T-cell (primary cell): ENCODE measurements at places on chromosomes 2 and 18. TPM values are rescaled to one million over a fixed set of nuclear protein-coding genes. Genes with fewer than 3 reads are reported as not detected.
A peak's percentile ranks its signal among the peaks of the same experiment; 100 is the strongest.

DNA sequence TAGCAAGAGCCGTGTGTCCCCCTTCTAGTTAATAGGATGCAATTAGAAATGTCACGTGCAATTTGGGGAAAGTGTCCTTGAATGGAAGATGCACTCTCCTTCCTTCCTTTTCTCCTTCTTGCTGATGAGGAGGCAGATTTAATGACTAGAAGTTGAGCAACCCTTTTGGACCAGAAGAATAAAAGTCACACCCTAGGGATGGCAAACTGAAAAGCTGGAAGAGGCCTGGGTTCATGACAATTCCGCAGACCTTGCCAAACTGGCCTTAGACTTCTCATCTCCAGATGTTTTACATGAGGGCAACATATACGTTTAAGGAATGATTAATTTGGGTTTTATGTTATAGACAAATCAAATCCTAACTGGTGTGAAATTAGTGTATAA is 38.6 kb upstream of the NCOA1 start:
- H3K4me1 ChIP-seq = no peaks in the 10 kb centered on the region
- H3K4me3 ChIP-seq = no peak overlapping the region
- peaks cover 3% of the 10 kb centered on the region for H3K27me3 ChIP-seq
- H3K36me3 ChIP-seq = no peaks in the 10 kb centered on the region

- H3K36me3 ChIP-seq = no peaks in the 10 kb centered on the region
- no peak for DNase-seq
- H3K4me1 ChIP-seq = peaks cover 9% of the 10 kb centered on the region
- peaks cover 2% of the 10 kb centered on the region for H3K27me3 ChIP-seq
- H3K27ac ChIP-seq = no peak overlapping the region
These were observed 31.3 kb upstream of the TMEM131 start for GRCh38 chr2:98026927-98027522.

GRCh38 chr2:6445156-6445555 is 420.6 kb downstream of the CMPK2 start:
- no peak overlapping the region for H3K27ac ChIP-seq
- no peak overlapping the region for H3K4me3 ChIP-seq
- no peak for DNase-seq
- no peaks in the 10 kb centered on the region for H3K4me1 ChIP-seq

- no peak overlapping the region for H3K4me3 ChIP-seq
- no peaks in the 10 kb centered on the region for H3K4me1 ChIP-seq
- DNase-seq = no peak
- no peaks in the 10 kb centered on the region for H3K36me3 ChIP-seq
- H3K27ac ChIP-seq = no peak overlapping the region
These were observed 470 bp downstream of the KCNF1 start for GRCh38 chr2:10912076-10912731.

GRCh38 chr2:3536682-3537632 is 17.6 kb upstream of the ADI1 start:
- no peak for DNase-seq
- peaks cover 18% of the 10 kb centered on the region for H3K36me3 ChIP-seq
- no peaks in the 10 kb centered on the region for H3K4me1 ChIP-seq
- H3K27ac ChIP-seq = no peak overlapping the region

DNA sequence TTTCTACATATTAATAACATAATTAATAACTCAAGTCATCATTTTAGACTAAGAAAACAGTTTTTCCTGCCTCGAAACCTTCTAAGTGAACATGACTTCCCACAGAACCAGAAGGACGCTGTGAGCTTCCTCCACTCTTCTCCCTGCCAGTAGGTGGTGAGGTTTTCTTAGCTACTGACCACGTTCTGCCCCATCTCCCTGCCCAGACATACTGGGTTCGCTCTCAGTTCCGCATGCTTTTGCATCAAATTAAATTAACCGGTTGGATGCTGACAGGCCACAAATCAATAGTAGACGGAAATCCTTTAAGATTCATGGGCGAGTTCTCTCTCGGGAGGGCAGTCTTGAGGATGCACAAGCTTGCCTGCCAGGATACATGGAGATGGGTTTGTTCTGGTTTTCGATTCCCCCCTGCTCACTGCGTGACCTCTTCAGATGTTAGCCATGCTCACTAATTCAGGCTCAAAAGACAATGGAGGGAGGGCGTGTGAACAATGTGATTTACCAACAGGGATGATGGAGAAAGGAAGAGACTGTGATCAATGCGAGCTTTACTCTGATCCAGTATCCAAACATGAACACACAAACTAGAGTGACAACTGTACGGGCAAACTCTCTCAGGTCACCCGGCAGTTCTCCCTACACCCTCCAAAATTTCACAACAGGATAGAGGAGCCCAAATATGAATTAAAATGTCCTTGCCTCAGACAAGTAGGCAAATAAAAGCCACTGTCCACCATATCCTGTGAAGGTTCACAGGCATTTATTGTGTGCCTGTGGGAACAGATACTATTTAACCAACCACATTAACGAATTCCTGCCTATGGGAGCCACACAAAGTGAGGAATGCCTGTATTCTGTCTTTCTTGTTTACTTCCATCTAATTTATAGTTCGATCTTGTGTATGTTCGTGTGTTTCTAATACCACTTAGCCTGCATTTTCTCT is 375.7 kb downstream of the EIPR1 start:
- H3K36me3 ChIP-seq = no peaks in the 10 kb centered on the region
- DNase-seq = no peak
- H3K27ac ChIP-seq = no peak overlapping the region
- H3K4me3 ChIP-seq = no peak overlapping the region
- peaks cover 2% of the 10 kb centered on the region for H3K27me3 ChIP-seq
- no peaks in the 10 kb centered on the region for H3K4me1 ChIP-seq

DNA sequence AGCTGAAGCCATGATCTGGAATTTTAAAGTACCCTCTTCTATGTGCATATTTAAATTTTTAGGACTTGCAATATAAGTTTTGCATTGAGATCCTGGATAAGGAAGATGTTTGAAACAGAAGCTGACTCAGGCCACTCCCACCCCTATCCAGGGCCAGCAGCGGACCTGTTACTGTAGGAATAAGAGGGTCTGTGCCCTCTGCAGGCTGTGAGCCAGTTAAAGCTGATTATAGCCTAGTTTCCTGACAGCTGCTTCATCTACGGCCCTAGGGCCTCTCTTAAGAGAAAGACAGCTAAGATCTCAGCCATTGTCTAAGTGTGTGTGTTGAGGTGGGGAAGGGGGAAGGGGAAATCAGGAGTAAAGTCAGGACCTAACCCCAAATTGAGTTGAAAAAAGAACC is 234.0 kb downstream of the HAUS1 start:
- H3K27ac ChIP-seq = no peak overlapping the region
- no peak overlapping the region for H3K4me3 ChIP-seq
- peaks cover 30% of the 10 kb centered on the region for H3K4me1 ChIP-seq
- peaks cover 40% of the 10 kb centered on the region for H3K27me3 ChIP-seq

- no peak overlapping the region for H3K4me3 ChIP-seq
- no peaks in the 10 kb centered on the region for H3K36me3 ChIP-seq
- peaks cover 3% of the 10 kb centered on the region for H3K27me3 ChIP-seq
- DNase-seq = no peak
These were observed 190.5 kb downstream of the CLIP4 start for GRCh38 chr2:29305762-29306161.

- H3K36me3 ChIP-seq = no peaks in the 10 kb centered on the region
- no peaks in the 10 kb centered on the region for H3K4me1 ChIP-seq
- no peak overlapping the region for H3K27ac ChIP-seq
These were observed 69.1 kb upstream of the PXDN start for GRCh38 chr2:1813371-1813770.

GRCh38 chr2:32772638-32773447 is 145.0 kb downstream of the TTC27 start:
- DNase-seq = no peak
- H3K4me3 ChIP-seq = no peak overlapping the region
- H3K36me3 ChIP-seq = no peaks in the 10 kb centered on the region
- H3K27me3 ChIP-seq = no peaks in the 10 kb centered on the region
- no peaks in the 10 kb centered on the region for H3K4me1 ChIP-seq

GRCh38 chr2:88837511-88838160 is 146.2 kb downstream of the RPIA start:
- H3K4me3 ChIP-seq = no peak overlapping the region
- no peak for DNase-seq
- no peaks in the 10 kb centered on the region for H3K4me1 ChIP-seq

- no peaks in the 10 kb centered on the region for H3K27me3 ChIP-seq
- H3K4me1 ChIP-seq = no peaks in the 10 kb centered on the region
- no peak overlapping the region for H3K4me3 ChIP-seq
- no peak overlapping the region for H3K27ac ChIP-seq
These were observed 47.5 kb upstream of the CNGA3 start for GRCh38 chr2:98298683-98299164.

GRCh38 chr2:128500138-128500800 is 181.6 kb upstream of the HS6ST1 start:
- no peak overlapping the region for H3K27ac ChIP-seq
- H3K27me3 ChIP-seq = no peaks in the 10 kb centered on the region
- no peak for DNase-seq
- H3K4me1 ChIP-seq = no peaks in the 10 kb centered on the region
- H3K36me3 ChIP-seq = no peaks in the 10 kb centered on the region
- H3K4me3 ChIP-seq = no peak overlapping the region

- H3K4me1 ChIP-seq = peaks cover 3% of the 10 kb centered on the region
- peak overlapping the region; percentile 71 for H3K4me3 ChIP-seq
- H3K36me3 ChIP-seq = no peaks in the 10 kb centered on the region
- H3K27ac ChIP-seq = no peak overlapping the region
These were observed 47.1 kb upstream of the CCDC150 start for GRCh38 chr2:196592331-196592910.

DNA sequence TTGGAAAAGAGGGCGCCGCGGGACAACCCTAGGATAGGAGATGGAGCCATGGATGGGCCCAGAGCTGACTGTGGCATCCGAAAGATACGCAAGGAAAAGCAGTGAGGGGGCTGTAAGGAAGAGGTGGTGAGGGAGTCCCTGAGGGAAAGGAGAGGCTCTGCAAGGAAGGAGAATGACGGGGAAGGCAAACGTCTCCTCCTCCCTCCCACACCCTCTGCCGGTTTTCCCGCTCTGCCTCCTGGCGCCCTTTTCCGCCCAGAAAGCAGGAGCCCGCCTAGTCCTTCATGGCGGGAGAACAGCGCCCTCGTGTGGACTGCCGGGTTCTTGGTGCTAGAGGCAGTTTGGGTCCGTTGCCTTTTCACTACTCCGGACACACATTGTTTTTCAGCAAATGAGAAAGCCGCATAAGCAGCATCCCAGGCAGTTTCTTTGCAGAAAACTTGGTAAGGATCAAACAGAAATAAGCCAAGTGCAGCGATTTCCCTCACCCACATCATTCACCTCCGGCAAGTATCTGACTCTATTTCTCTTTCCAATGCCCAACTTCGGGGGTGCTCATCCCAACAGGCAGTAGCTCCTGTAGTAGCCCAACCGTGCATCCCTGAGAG is 200.4 kb downstream of the INO80D start:
- no peak overlapping the region for H3K27ac ChIP-seq
- no peaks in the 10 kb centered on the region for H3K36me3 ChIP-seq
- H3K27me3 ChIP-seq = peaks cover 29% of the 10 kb centered on the region
- no peaks in the 10 kb centered on the region for H3K4me1 ChIP-seq

The UGT1A5 gene
- not detected for total RNA-seq

The HOXD11 gene
- not detected for total RNA-seq

The SUMO1 gene
- 52.9 TPM for total RNA-seq

The ARL5A gene
- 41.1 TPM for total RNA-seq

The LRP1B gene
- not detected for total RNA-seq

The ANKRD29 gene
- total RNA-seq = not detected

The PLCL1 gene
- 22.0 TPM for total RNA-seq

The FANCL gene
- 5.2 TPM for total RNA-seq

The FHL2 gene
- 0.56 TPM for total RNA-seq
